ENCODE measurements at places on chromosomes 6 and 20.

DNA sequence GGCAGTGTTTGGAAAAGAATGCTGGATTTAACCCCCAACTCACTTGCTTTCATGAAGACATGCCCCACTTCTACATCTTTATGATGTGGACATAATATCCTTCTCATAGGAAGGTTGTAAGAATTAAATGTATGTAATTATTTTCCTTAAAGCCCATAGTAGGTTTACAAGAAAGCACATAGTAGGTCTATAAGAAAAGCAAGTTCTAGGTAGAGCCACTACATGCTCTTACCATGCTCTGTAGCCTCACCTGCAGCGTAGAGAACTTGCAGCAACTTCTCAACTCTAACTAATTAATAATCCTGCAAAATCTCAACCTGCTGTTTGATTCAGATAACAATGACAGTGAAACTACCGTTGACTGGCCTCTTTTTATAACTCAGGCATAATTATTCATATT, 288.4 kb downstream of the TSHZ2 start:
- no peak for DNase-seq

DNA sequence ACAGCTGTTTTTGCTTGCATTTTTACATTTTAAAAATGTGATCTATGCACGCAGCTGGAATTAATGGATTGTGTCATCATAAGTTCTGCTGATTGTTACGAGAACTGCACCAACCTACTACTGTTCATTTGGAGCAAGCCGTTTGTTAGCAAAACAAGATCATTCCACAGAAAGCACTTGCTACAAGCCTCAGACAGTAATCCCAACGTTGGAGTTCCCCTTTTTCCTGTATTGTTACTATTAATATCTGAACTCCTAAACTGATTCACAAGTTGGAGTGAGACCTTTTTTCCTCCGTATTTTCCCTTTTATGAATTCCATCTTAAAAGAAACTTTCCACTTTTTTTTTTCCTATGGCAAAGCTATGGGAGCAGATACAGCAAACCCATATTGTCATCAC, 3.5 kb downstream of the TENT5A start:
- DNase-seq: no peak

DNA sequence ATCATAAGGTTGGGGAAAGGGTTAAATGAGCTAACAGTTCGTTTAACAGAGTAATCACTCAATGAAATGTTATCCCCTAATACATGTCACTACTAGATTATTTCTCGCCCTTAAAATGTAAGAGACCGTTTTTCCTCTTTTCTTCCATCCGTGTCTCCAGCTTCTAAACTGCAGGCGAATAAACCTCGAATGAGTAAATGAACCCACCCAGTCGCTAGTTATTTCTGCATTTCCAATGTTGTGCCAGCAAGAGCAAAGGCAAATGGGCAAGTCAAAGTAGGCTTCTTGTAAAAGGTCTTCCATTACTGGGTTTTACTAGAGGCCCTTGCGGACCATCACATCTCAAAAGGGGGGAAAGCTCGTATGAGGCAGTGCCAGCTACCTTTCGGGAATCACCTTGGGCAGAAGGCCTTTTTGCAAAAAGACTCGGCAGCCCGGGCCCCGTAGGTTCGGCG, 400 bp upstream of the SMAP1 start:
- no peak for DNase-seq

DNA sequence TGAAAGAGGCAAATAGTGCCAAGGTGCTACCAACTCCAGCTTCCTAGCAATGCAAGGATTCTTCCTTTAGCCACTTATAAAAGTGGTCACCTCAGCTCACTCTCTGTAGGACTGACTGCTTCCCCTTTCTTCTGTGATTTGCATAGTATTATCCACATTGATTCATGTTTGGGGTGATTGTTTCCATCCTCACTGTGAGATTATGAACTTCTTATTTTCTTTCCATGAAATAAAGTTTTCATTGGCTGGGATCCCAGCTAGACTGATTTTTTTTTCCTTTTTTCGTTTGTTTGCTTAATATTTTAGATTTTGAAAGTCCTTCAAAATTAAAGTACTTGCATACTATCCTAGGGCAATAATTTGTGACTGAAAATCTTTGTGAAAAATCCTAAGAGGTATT, 50.5 kb downstream of the EYA4 start:
- DNase-seq: no peak

DNA sequence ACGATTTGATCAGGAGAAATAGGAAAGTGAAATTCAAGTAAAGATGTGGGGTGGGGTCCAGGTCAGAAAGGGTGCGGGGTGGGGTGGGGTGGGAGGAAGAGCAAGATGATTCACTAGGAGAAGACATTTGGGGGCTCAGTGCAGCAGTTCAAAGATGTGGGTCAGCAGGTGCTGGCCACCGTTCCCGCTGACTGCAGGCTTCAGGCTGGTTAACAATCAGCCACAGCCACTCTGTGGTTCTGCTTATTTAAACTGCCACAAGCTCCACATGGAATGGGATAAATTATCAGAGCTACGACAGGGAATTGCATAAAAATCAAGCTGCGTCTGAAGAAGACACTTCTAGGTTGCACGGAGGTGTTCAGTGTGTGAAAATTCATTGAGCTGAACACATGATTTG, 49.4 kb downstream of the TRAM2 start:
- DNase-seq: no peak

GRCh38 chr6:37020812-37021211, 15.4 kb downstream of the FGD2 start:
- no peak for DNase-seq

DNA sequence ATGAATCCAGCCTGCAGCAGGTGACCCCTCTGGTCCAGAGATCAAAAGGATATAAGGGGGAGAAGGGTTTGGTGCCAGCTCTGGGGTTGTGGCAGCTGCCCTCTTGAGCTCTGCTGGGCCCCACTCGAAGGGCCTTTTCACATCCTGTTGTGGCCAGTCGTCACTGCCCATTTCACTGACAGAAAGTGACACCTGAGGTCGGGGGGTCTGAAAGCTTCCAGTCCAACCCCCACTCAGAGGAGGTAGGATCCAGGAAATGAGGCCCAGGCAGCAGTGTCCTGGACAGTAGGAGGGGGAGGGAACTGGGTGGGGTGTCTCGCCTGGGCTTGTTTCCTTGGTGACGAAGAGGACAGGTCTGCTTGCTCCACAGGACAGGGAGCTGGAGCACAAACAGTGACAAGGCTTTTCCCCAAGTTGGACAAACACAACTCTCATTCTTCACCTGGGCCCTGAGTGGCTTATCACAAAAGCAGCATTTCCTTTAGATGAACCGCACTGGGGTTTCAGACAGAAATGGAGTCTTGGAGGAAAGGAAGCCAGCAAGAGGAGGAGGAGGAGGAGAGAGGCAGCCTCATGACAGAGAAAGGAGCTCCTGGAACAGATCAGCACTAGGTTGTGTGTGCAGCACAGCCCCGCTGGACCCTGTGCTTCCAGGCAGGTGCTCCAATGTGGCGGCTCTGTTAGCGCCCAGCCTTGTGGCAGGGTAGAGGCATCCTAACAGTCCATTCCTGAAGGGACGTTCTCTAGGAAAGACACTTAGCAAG, 11.0 kb downstream of the FRS3 start:
- DNase-seq: no peak

DNA sequence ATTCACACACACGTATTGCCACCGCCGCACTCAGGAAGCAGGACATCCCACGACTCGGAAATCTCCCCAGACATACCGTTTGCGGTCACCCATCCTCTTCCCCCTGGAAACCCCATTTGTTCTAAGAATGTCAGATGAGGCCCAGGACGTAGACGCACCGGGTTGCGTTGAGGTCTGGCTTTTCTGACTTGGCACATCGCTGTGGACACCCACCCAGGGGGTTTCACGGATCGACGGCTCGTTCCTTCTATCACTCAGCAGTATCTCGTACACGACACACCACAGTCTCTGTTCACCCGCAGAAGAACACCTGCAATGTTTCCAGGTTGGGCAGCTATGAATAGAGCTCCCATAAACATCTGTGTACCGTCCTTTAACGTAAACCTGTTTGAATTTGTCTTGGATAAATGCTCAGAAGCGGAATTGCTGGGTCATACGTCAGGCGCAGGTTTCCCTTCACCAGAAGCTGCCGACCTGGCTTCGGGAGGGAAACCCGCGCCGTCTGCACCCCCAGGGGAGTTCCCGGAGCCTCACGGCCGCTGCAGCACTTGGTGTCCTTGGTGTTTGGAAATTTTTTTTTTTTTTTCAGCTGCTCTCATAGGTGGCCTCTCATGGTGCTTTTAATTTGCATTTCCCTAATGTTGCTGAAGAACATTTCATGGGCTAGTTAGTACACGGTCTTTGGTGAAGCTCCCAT, 9.3 kb upstream of the EEF1A2 start:
- DNase-seq: no peak

DNA sequence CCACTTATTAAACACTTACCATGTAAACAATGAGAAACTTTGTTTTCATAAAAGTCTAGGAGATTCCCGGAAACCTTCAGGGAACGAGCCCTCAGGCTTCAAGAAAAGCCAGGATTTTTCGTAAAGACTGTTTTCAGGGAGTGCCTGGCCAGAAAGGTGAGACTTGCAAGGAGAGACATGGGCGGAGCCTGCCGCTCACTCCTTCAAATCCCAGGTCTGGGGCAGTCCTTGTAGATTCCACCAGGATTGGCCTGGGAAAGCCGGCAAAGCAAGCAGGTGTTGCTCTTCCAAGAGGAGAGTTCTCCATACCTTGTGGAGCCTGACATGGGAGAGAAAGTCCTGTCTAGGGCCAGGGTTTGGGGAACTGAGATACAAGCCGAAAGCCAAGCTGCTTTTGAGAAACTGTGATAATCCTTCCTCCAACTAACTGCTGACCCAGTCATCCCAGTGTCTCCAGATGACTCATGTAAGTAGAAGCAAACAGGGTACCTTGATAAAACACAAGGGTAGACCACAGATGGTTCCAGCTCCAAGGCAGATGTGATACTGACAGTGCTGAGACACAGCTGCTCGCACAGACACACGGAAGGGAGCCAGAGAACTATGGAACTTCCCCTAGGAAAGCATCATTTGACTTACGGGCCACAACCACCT, 69.4 kb upstream of the NAA20 start:
- no peak for DNase-seq

GRCh38 chr6:165834613-165835259, 171.7 kb upstream of the PDE10A start:
- no peak for DNase-seq

- DNase-seq: no peak
Observed at GRCh38 chr6:33708516-33709204, 2.8 kb downstream of the UQCC2 start.

DNA sequence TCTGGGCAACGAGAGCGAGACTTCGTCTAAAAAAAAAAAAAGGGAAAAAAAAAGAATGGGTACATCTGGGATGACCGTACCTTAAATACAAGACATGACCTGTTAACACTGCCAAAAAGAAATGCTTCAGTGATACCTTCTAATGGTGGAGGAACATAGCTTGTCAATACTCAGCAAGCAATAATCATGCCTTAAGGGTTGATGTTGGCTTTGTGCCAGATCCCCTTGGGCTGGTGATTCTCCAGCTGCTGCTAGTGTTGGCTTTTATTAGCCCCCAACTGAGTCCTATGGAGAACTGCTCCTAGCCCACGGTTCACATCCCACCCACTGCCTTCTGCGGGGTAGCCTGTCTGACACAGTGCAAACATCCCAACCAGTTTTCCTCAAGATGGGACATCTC, 134.9 kb downstream of the PLCB1 start:
- DNase-seq: no peak

GRCh38 chr6:131729550-131729949, 18.7 kb upstream of the CTAGE9 start:
- no peak for DNase-seq

DNA sequence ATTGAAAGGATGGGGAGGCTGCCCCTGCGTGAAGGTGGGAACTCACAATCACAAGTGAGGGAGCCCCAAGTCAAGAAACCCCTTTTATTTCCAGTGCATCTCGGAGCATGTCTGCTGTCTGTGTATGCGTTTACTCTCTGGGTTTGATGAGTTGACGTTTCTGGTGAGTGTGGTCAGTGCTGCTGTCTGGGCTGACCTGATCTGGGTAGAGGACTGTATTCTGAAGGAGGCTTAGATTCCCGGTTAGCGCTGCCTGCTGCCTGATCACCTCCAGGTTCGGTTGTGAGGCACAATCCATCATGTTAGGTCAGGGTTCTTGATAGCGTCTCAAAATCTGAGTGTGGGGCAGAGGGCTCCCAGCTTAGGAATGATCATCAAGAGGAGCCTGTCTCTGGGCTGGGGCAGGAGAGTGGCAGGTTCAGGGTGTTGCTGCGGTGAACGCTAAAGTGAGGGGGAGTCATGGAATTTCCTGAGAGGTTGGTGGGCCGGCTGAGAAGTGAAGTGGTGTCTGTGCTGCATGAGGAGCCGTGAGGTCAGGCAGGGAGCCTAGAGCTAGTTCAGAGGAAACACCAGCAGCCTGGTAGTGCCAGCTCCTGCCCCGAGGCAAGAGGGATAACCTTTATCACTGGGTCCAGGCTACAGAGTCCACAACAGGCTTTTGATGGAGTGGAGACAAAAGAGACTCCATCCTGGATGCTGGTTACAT, 225.3 kb upstream of the CST7 start:
- DNase-seq: no peak

- no peak for DNase-seq
Observed at GRCh38 chr20:49122920-49123319, 65.2 kb downstream of the STAU1 start.

GRCh38 chr20:8935878-8936277, 133.0 kb upstream of the PLCB4 start:
- DNase-seq: no peak

DNA sequence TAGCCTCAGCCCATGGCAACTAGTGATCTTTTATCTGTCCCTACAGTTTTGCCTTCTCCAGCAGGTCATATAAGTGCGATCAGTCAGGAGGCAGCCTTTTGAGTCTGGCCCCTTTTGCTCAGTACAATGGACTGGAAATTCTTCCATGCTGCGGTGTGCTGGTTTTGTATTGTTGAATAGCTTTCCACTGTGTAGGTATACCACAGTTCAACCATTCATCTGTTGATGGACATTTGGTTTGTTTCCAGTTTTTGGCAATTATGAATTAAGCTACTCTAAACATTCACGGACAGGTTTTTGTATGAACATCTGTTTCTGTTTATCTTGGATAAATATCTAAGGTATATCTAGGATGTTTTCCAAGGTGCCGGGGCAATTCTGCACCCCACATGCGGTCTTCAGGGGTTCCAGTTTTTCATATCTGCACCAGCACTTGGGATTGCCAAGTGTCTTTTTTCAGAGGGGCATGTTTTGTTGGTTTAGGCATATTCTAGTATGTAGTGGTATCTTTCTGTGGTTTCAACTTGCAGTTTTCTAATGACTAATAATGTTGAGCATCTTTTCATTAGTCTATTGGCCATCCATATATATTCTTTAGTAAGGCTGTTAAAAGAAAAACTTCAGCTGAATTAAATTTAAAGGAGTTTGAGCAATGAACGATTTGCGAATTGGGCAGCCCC, 141.0 kb downstream of the TFAP2C start:
- DNase-seq: no peak

DNA sequence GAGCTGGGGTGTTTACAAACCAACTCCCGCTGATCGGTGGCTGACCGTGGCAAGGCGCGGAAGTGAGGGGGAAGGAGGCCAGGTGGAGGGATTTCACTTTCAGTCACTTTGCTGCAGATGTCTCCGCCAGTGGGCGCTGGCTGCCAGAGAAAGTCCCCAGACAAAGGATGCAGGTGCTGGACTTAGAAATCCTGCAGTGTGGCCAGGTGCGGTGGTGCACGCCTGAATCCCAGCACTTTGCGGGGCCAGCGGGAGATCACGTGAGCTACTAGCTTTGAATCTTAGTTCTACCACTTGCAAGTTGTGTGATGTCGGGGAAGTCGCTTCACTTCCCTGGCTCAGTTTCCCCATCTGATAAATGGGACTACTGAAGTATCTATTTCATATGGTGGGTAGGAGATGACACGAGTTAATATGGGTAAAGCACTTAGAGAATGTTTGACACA, 180.4 kb downstream of the ZNF217 start:
- peak; percentile 3 for DNase-seq
